ENCODE measurements at places on chromosomes 11 and 22. TPM values are rescaled to one million over a fixed set of nuclear protein-coding genes. Genes with fewer than 3 reads are reported as not detected.

GRCh38 chr11:115724666-115725065 lies 220.5 kb upstream of the CADM1 start:
- no peak for DNase-seq
- H3K4me1 ChIP-seq, result no peaks in the 10 kb centered on the region
- H3K4me3 ChIP-seq, result no peak overlapping the region
- no peaks in the 10 kb centered on the region for H3K27me3 ChIP-seq
- no peaks in the 10 kb centered on the region for H3K36me3 ChIP-seq

- H3K4me3 ChIP-seq, result no peak overlapping the region
- H3K27me3 ChIP-seq, result no peaks in the 10 kb centered on the region
- H3K27ac ChIP-seq, result no peak overlapping the region
- no peaks in the 10 kb centered on the region for H3K4me1 ChIP-seq
Observed at GRCh38 chr11:131195661-131196517, 174.5 kb upstream of the NTM start.

DNA sequence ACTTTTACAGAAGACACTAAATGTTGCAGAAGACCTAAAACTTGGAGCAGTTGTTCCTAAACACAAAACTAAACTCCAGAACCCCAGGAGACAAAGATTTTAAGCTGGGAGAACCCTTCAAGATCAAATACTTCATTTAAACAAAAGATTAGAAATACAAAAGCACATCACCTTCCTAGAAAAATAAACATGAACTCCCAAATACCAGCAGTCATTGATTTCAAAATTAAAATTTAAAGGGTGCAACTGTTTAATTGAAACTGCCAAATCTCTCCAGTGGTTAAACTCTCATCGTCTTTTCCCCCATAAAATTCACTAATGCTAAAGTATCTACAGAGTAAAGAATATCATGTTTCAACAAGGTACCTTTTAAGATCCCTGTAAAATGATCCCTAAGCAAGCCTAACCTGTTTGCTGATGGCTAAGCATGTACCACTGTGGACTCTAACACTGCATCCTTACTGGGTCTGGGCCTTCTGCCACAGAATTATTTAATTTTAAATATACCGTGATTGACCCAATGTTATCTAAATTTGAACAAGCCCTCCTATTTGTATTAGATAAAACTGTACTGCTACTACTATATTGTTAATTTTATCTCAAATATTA lies 53.7 kb upstream of the CCDC34 start:
- no peaks in the 10 kb centered on the region for H3K4me1 ChIP-seq
- H3K4me3 ChIP-seq, result no peak overlapping the region
- H3K27ac ChIP-seq, result no peak overlapping the region
- H3K27me3 ChIP-seq, result no peaks in the 10 kb centered on the region

DNA sequence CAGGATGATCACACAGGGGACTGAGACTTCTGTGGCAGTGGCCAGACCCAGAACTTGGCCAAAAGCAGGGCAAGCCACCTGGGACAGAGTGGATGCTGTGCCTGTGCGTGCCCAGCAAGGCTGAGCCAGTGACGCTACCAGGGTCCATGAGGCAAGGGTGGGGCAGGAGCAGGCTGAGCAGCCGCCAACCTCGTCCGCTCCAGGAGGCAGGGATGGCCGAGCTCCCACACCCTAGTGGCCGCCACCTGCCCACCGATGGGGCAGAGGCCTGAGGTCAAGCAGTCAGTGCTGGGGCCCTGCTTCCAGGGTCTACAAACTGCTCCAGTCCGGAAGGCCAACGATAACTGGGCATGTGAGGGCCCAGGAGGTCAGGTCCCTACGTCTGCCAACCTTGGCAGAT lies 7.3 kb downstream of the KRTAP5-9 start:
- no peak overlapping the region for H3K27ac ChIP-seq
- H3K4me3 ChIP-seq, result no peak overlapping the region
- no peak for DNase-seq
- H3K27me3 ChIP-seq, result no peaks in the 10 kb centered on the region
- no peaks in the 10 kb centered on the region for H3K4me1 ChIP-seq

DNA sequence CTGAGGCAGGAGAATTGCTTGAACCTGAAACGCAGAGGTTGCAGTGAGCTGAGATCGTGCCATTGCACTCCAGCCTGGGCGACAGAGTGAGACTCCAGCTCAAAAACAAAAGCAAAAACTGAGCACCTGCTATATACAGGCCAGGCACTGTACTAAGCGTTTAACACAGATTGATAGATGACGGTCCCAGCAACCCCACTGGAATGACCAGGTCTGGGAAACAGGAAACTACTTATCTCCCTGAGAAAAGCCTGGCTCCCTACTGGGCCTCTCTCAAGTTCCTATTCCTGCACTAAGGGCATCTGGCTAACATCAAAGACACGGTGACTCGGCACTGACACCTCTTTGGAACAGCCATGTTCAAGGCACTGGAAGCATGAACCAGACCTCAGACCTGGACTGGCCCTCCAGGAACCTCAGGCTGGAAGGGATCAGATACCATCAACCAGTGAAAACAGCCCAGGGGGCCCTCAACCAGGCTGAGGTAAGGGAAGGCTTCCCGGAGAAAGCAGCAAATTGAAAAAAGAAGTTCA lies 16.6 kb downstream of the ARAP1 start:
- H3K4me3 ChIP-seq, result no peak overlapping the region
- H3K36me3 ChIP-seq, result no peaks in the 10 kb centered on the region
- no peaks in the 10 kb centered on the region for H3K27me3 ChIP-seq
- H3K4me1 ChIP-seq, result peaks cover 98% of the 10 kb centered on the region
- H3K27ac ChIP-seq, result peak overlapping the region; percentile 83
- DNase-seq, result no peak

DNA sequence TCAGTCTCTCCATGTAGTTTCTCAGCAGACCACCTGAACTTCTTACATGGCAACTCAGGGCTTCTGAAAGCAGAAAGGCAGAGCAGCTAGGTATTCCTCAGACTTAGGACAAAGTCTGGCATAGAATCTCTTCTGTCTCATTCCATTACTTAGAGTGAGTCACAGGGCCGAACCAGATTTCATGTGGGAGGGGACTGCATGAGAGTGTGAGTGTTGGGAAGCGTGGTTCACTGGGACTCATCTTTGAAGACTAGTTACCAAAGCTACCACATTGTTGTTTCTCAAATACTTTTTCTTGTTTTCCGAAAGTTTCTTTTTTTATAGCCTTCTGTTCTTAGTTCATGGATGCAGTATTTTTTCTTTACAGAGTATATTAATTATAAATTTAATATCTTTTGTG lies 36.1 kb upstream of the SCN3B start:
- H3K4me3 ChIP-seq, result no peak overlapping the region
- H3K4me1 ChIP-seq, result no peaks in the 10 kb centered on the region
- DNase-seq, result no peak
- no peaks in the 10 kb centered on the region for H3K36me3 ChIP-seq
- no peak overlapping the region for H3K27ac ChIP-seq

DNA sequence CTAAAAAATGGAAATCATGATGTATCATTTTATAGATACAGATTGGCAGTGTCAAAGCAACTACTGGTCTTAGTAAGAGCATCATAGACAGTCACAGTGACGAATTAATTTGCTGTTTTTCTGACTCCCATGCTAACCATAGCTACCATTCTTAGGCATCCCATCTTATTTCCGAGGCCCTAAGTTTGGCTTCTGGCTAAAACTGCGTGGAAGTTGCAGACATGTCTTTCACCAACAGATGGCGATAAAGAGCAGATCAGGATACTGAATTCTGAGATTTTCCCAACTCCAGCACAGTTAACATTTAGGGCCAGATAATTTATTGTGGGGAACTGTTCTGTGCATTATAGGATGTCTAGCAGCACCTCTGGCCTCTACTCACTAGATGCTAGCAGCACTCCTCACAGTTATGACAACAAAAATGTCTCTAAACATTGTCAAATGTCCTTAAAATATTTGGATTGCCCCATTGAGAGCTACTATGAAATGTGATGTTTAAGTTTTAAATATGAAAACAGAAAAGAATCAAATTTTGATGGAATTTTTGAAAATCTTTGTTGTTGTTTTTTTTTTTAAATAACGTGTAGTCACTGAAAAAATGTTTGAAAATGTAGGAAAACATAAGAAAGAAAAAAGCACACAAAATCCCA lies 16.3 kb downstream of the OR2AG2 start:
- H3K36me3 ChIP-seq, result no peaks in the 10 kb centered on the region
- no peaks in the 10 kb centered on the region for H3K27me3 ChIP-seq
- DNase-seq, result no peak
- H3K27ac ChIP-seq, result no peak overlapping the region
- H3K4me3 ChIP-seq, result no peak overlapping the region
- no peaks in the 10 kb centered on the region for H3K4me1 ChIP-seq

DNA sequence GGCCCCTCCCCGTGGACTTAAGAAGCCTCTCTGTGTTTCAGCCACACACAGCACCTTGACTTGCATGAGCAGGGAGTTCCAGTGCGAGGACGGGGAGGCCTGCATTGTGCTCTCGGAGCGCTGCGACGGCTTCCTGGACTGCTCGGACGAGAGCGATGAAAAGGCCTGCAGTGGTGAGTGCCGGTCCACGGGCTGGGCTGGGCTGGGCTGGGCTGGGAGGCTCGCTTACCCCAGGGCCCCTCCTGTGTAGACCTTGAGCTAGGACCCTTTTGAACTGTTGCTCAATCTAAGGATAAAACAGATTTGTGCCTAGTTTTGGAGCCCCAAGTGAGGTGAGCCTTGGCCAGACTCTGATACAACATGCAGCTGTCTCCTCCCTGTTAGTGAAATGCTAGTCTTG lies 151.4 kb upstream of the SORL1-AS1 start:
- no peak for DNase-seq
- no peak overlapping the region for H3K4me3 ChIP-seq
- H3K27ac ChIP-seq, result no peak overlapping the region
- H3K36me3 ChIP-seq, result no peaks in the 10 kb centered on the region
- H3K27me3 ChIP-seq, result no peaks in the 10 kb centered on the region

DNA sequence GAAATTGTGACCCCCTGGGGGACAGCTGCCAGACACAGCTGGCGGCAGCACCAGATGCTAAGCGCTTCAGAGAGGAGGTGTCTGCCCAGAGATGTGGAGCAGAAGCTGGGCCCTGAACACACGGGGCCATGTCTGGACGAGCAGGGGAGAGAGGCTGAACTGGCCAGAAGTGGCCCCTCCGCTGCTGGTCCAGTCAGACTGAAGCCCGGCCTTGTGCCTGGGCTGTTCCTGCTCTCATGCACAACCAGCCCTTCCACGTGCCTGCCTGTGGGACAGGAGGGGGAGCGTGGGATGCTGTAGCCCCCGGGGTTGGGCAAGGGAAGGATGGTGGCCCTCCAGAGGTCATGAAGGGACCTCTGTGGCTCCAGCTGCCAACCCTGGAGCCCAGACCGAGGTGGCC lies 1.8 kb downstream of the ADM2 start:
- no peak overlapping the region for H3K4me3 ChIP-seq
- no peaks in the 10 kb centered on the region for H3K36me3 ChIP-seq
- H3K27me3 ChIP-seq, result peaks cover 22% of the 10 kb centered on the region
- H3K4me1 ChIP-seq, result peaks cover 5% of the 10 kb centered on the region
- H3K27ac ChIP-seq, result no peak overlapping the region

GRCh38 chr11:119832202-119832935 lies 103.4 kb upstream of the NECTIN1 start:
- H3K4me3 ChIP-seq, result no peak overlapping the region
- no peak for DNase-seq
- no peak overlapping the region for H3K27ac ChIP-seq
- no peaks in the 10 kb centered on the region for H3K4me1 ChIP-seq
- no peaks in the 10 kb centered on the region for H3K27me3 ChIP-seq

DNA sequence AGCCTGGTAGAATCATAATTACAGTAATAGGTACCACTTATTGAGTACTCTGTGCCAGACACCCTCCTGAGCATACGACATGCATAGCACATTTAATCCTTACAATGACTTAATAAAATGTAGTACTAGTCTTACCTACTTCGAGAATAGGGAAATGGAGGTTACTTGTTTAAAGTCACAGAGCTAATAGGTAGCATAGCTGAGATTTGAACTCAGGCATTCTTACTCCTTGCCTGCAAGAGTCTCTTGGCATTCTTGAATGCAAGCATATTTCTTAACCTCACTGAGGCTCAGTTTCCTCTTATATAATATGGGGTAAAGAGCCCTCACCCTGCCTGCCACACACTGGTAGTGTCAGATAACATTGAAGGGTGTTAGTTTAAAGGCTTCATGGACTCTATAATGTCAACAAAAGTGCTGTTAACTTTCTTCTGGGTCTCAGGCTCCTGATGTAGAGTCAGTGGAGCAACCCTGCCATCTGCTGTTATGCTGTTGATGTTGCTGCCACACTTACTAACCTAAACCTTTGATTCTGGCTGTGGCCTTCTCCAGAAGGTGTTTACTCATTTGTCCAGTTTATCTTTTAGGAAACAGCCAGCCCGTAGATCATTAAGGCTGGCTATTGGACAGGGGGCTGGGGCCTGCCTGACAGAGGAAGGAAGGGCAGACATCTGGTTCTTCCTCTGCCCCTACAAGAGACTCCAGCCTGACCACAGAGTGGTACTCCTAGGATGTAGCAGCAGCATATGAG lies 18.9 kb downstream of the LIMK2 start:
- H3K27me3 ChIP-seq, result no peaks in the 10 kb centered on the region
- peak overlapping the region; percentile 96 for H3K27ac ChIP-seq
- H3K36me3 ChIP-seq, result no peaks in the 10 kb centered on the region
- DNase-seq, result peak; percentile 78
- H3K4me1 ChIP-seq, result peaks cover 94% of the 10 kb centered on the region
- no peak overlapping the region for H3K4me3 ChIP-seq

- H3K4me1 ChIP-seq, result no peaks in the 10 kb centered on the region
- no peaks in the 10 kb centered on the region for H3K27me3 ChIP-seq
- peaks cover 4% of the 10 kb centered on the region for H3K36me3 ChIP-seq
Observed at GRCh38 chr11:47296045-47296444, 26.1 kb downstream of the MADD start.

- no peaks in the 10 kb centered on the region for H3K36me3 ChIP-seq
- H3K4me3 ChIP-seq, result no peak overlapping the region
- DNase-seq, result no peak
- no peaks in the 10 kb centered on the region for H3K27me3 ChIP-seq
- H3K4me1 ChIP-seq, result no peaks in the 10 kb centered on the region
Observed at GRCh38 chr11:35511666-35512065, 13.8 kb downstream of the PAMR1 start.

The SLC37A2 gene
- total RNA-seq, result 42.5 TPM

The TMEM86A gene
- total RNA-seq, result 5.8 TPM

The DEUP1 gene
- total RNA-seq, result 0.50 TPM

The PLAAT5 gene
- 4.6 TPM for total RNA-seq

The RASL10A gene
- total RNA-seq, result 0.96 TPM

The SERPING1 gene
- total RNA-seq, result 195 TPM
